ENCODE measurements at places on chromosomes 3 and 15.
A peak's percentile ranks its signal among the peaks of the same experiment; 100 is the strongest.

DNA sequence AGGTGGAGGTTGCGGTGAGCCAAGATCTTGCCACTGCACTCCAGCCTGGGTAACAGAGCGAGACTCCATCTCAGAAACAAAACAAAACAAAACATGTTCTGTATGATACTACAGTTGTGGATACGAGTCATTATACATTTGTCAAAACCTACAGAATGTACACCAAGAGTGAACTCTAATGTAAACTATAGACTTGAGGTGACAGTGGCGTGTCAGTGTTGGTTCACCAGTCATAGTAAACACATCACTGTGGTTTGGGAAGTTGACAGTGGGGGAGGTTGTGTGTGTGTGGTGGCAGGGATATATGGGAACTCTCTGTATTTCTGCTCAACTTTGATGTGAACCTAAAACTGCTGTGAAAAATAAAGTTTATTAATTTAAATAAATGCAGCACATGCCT, 33.0 kb upstream of the GNB5 start:
- DNase-seq, result no peak

DNA sequence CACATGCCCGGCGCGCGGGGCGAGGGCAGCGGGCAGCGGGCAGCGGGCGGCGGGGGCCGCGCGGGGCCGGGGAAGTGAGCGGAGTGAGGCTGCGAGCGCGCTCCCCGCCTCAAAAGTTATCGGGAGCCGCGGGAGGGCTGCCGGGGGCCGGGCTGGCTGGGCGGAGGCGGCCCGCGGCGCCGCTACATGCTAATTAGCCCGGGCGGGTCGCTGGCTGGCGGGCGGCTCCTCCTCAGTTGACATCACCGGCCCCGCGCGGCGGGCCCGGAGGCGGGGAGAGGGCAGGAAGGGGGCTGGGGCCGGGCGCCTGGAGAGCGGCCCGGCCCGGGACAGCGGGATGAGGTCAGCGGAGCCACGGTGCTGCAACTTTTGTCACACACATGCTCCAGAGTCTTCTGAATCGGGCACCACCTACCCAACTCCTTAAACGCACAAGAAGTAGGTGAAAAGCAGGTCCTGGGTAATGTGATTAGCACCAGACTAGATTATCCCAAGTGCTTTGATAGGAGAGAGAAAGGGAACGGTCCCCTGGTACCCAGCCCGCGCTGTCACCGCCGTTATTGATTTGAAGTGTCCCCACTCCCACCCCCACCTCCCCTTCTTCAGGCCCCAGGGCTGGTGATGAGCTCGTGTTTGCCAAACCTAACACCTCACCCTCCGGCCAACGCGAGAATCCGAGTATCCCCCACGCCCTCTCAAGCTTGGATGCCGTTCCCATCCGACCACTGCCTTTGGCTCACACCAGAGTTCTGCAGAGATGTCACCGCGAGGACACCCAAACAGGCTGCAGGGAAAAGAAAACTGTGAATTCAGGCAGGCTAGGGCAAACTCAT, at the start of gene HEG1:
Gene HEG1 (minus strand): TSS at position 85 of the 833 bp plus-strand sequence. CDS start 107 bp downstream, outside the sequence.
- peak; percentile 88 for DNase-seq

DNA sequence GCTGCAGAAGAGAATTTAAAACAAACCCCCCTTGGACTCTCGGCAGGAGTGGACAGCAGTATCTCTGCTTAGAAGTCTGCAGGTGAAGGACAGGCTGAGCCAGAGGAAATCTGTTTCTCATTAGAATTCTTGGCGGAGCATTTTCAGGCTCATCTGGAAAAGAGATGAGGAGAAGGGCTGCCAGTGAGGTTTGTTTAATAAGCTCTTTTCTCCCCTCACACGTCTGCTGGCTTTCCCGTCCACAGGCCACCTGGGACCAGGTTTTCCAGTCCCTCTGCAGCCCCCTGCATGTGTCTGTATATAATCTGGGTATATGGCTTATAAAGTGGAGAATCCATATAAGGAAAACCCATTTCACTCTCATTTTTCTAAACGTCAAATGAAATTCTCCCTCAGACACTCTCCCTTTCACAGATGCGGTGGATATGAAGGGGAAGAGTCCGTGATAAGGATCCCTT, 155.4 kb upstream of the TPM1 start:
- DNase-seq, result peak; percentile 84

DNA sequence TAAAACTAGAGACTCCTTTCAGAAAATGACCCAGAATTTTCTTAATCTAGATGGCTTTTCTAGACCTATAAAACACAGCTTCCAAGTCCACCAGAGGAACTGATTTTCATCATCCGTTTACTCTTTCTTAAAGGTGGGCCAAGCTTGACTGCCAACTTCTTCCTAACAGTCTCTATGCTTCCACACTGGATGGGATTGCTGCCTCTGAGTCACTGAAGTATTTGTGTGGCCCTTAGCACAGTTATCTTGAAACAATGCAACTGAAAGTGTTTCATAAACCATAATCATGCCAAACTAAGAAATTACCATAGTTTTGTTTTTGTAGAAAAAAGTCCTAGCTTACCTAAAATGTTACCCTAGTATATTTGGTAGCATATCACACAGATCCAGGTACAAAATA, 985.7 kb downstream of the TUSC7 start:
- DNase-seq, result peak; percentile 32

DNA sequence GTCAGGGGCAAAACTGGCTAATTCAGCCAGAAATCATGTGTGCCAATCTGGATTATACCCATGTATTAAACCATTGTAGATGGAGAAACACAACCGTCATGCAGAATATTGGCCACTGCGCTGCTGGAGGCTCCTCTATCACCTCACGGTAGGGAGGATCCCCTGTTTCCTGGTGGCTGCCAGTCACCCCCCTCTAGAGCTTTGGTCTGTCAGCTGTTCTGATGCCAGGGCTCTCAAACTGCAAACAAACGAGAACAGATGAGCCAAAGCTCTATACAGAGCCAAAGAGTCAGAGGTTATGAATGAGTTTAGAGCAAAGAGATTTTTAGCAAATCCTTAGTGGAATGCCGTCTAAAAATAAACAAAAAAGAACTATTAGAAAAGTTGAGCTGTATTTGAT, 62.5 kb downstream of the IL20RB start:
- no peak for DNase-seq

GRCh38 chr3:50436114-50436674, 67.2 kb downstream of the CACNA2D2 start:
- DNase-seq, result peak; percentile 21

- no peak for DNase-seq
Measured at GRCh38 chr3:25781145-25781757, 2.0 kb downstream of the NGLY1 start.

GRCh38 chr3:151227266-151227806, 24.3 kb upstream of the GPR171 start:
- no peak for DNase-seq

- DNase-seq, result no peak
Measured at GRCh38 chr3:151394611-151395010, 10.1 kb upstream of the P2RY12 start.

DNA sequence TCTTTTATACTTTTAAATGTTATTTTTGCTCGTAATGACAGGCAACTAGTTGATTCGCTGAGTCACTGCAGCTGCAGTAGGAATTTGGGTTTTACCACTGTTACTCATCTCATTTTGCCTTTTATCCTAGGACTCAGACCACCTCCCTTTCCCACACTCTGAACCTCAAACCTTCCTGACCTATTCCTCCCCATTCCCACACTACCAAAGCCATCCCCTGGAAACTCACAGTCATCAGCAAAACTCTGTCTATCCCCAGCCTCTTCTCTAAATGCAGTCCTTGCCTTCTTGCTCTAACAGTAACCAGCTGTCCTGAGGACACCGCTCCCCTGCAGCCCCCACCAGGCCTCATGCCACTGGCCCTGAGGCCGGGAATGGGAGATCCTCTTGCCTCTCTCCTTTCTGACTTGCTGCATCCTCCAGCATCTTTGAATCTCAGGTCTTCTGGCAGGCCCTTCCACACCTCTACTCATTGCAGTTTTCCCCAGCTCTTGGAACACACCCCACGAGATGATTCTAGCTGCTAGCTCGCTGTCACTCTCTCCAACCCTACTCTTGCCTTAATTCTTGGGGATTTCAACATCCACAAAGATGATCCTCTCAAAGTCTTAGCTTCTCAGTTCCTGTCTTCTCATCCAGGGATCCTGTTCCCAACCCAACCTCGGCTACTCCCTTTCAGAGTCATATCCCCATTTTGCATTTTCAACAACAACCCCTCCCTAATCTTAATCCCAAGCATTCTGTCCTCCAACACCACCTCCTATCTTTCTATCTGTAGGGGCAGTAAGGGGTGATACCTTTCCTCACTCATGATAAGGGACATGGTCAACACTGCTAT, 55.9 kb upstream of the C3orf80 start:
- peak; percentile 90 for DNase-seq

GRCh38 chr3:194956697-194957396, 271.2 kb downstream of the FAM43A start:
- DNase-seq, result no peak

DNA sequence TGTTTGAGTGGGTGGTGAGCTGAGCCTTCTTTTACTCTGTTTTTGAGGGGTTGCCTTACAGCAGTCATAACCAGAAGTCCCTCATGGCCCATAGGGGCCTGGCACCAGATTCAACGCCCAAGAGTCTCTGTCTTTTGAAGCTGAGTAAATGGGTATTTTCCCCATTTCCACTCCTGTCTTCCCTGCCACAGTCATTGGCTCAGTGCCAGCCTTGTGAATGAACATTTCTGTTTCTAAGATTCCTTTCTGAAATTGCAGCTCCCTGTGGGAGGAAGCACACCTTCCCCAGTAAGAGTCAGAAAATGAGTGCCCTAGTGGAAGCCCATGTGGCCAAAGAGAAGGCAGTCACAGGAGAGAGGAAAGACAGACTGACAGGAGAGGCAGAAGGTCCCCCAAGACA, 43.7 kb upstream of the POLR2M start:
- DNase-seq, result no peak

DNA sequence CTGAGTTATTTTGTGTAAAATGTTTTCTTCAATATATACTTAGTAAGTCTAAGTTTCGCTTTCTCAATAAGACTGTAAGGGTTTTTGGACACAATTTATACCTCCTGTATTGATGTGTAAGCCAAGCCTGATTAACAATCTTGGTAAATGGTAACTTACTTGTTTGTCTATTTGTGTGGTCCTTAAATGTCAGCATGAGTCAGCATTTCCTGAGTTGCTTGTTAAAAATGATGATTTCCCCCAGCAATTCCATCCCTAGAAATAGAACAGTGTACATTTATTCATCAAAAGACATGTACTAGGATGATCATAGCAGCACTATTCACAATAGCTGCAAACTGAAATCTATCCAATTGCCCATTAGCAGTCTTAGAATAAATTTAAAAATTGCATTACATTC, 53.4 kb upstream of the LRIG1 start:
- peak; percentile 38 for DNase-seq

GRCh38 chr3:142975316-142975995, 12.0 kb upstream of the PAQR9 start:
- no peak for DNase-seq

GRCh38 chr3:65531499-65531898, 507.2 kb downstream of the MAGI1 start:
- no peak for DNase-seq

- peak; percentile 22 for DNase-seq
Measured at GRCh38 chr3:188064831-188065493, 89.0 kb upstream of the LPP start.

- no peak for DNase-seq
Measured at GRCh38 chr3:182500289-182500688, 293.0 kb upstream of the ATP11B start.

GRCh38 chr3:156605686-156606605, 51.0 kb upstream of the SSR3 start:
- DNase-seq, result peak; percentile 88

DNA sequence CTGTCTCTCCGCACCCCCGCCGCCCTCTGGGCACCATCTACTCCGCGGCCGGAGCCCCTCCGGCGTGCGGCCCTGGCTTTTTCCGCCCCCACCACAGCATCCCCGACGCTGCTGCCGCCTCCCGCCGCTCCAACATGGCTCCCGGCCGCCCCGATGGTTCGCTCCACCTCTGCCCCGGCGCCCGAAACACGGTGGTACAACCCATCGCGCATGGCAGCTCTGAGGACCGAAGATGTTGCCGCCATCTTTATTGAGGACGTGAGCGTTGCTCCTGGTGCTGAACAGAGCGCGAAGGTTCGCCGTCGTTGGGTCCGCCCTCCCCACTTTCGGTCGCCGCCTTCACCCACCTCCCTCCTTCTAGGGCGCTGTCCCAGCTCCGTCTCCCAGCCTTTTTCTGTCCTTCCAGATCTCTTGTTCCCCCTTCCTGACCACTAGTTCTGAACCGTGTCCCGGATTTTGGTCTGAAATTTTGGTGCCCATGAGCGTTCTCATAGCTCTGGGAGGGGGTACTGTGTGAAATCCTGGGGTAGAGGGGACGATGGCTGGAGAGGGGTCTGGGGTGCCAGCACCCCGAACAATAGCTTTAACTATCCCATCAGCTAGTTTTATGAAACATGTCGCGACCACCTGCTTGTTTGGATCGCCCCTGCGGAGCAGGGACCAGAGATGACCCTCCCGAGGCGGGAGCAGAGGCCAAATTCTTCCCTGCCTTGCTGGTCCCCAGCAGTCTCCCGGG, at the start of gene CELSR3:
Gene CELSR3 (minus strand): TSS at position 134 of the 736 bp plus-strand sequence. CDS start 252 bp downstream, outside the sequence.
- peak; percentile 86 for DNase-seq

DNA sequence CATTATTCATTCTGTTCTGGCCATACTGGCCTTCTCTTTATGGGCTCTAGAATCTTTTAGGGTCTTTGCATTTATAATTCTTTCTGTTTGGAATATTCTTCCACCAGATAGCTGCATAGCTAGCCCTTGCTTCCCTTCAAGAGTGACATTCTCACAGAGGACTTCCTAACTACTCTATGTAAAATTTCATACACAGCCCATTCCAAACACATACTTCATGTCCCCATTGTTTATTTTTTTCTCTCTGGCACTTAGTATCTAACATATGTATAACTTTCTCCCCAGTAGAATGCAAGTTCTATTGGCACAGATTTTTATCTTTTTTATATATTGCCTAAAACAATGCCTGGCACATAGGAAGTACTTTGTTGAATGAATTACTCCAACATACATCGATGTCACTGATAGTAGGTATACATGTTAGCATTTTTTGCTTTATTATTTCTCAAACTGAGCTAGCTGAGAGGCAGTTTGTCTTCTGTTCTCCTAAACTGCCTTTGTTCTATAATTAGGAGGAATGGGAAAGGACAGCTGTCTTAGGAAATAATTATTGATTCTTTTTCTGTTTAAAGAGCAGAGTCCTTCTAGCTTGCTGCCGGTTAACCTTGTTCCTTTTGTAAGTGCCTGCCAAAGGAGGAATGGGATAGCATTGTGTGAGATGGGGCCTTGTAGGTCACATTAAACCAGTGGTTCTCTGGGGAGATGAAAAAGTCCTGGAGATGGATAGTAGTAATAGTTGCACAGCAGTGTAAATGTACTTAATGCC, 7.9 kb downstream of the FAM162A start:
- DNase-seq, result no peak

- DNase-seq, result no peak
Measured at GRCh38 chr3:64673159-64673715, 14.6 kb downstream of the ADAMTS9 start.

All from astrocyte of the spinal cord (primary cell).